ENCODE measurements at places on chromosomes 6 and 20.

- no peak for DNase-seq
Measured at GRCh38 chr20:62134735-62135231, 8.4 kb downstream of the PSMA7 start.

DNA sequence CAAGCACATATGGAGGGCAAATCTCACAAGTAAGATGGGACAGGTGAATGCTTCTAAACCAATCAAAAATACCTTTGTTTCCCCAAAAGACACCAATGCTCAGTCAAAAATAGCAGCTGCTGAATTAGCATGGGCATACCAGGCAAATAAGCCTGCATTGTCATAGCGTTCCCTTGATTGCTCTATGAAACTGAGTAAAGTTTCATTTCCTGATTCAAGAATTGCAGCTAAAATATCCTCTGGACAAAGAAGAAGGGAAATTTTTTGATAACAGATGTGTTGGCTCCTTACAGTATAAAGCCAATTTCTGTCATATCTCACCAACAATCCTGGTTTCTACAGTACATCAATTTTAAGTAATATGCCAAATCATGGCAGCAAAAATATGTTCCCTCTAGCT lies 3.3 kb upstream of the TMEM14A start:
- DNase-seq = no peak

GRCh38 chr6:912871-913835 lies 220.2 kb upstream of the EXOC2 start:
- no peak for DNase-seq

DNA sequence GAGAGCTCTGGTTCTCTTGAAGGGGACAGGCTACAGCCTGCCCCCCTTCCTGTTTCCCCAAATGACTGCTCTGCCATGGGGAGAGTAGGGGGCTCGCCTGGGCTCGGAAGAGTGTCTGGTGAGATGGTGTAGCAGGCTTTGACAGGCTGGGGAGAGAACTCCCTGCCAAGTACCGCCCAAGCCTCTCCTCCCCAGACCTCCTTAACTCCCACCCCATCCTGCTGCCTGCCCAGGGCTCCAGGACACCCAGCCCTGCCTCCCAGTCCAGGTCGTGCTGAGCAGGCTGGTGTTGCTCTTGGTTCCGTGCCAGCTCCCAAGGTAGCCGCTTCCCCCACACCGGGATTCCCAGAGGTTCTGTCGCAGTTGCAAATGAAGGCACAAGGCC lies 9.8 kb downstream of the VEGFA start:
- DNase-seq = no peak

- no peak for DNase-seq
Measured at GRCh38 chr20:53611449-53611894, 17.8 kb upstream of the ZNF217 start.

GRCh38 chr6:161021543-161021942 lies 30.0 kb downstream of the MAP3K4 start:
- no peak for DNase-seq

DNA sequence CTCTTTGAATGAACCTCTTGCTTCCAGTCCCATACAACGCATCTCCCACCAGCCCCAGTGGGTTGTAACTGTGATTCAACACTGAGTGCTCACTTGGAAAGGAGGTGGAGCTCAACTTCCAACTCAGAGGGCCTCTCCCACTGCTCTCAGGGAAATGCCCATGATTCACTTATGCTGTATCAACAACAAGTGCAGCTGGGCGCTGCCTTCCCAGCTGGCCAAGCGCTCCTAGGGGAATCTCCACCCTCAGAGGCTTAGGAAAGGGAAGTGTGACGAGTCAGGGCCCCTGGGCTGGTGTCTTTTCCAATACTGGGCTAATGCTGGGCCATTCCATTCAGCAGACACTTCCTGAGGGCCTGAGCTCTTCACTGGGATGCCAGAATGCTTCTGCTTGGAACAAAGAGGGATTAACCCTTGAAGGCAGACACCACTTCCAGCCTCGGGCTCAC lies 8.1 kb upstream of the OCSTAMP start:
- peak; percentile 61 for DNase-seq

DNA sequence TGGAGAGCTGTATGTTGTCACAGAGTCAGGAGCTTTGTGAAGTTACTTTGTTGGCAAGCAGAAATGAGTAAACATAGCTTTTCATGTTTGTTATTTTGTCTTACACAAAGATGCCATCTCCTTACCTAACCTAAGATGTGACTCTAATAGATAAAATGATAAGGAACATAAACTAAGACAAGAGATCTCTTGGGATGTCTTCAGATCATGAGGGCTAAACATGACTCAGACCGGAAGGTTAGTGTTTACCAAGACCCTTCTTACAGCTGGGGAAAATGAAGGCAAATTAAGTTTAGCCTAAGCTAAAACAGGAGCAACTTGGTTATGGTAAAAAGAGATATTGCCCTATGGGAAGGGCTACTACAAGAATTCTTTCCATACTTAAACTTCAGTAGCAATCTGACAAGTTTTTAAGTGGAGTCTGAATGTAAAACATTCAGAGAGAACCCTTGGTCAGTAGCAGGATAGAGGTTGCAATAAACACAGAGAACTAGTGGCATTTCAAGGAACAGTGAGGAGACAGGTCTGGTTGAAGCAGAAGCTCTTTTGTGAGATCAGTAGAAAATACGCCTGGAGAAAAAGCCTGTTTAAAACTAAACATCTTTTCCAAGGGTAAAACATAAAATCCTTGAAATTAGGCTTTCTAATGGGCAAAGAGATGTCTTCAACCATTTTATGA lies 29.9 kb downstream of the SGK1 start:
- DNase-seq = no peak

DNA sequence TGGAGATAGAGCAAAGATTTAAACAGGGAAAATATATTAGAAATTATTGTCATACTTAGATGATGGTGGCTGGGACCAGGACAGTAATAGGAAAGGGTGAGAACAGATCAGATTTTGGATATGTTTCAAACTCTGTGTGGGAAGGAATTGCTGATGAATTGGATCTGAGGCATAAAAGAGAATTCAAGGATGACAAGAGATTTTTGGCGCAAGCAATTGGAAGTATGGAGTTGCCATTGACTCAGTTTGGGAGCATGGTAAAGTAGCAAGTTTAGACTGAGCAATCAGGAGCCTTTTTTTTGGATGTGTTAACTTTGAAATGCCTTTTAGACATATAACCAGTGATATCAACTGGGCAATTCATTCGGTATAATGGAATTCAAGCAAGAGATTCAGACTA lies 14.4 kb downstream of the TAB2 start:
- no peak for DNase-seq

DNA sequence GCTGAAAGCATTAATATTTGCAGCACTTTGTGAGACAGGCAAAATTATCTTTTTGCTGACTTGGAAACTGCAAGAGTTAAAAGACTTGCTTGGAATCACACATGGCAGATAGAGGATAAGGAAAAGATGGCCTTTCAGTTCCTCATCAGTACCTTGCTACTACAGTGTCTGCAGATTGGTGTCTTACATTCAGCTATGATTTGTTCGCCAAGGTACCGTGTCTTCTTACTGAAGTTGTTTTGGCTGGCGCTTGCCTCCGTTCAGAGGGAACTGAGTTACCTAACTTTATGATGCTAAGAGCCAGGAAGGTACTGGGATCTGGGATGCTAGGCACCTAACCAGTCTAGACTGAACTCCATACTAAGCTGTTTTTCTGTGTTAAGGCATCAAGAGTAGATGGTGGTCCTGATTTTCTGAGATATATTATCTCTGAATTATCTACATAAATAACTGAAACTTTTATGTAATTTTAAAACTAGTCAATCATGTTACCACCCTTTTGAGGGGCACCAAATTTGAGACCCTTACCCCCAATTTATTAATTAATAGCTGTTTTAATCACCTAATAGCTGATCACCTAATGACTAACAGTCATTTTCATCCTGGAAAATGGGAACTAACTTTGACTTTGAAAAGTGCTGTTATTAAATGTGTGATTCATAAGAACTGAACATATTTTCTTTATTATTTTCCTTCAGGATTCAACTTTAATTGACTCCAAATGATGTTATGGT lies 2.5 kb downstream of the WTAP start:
- no peak for DNase-seq

DNA sequence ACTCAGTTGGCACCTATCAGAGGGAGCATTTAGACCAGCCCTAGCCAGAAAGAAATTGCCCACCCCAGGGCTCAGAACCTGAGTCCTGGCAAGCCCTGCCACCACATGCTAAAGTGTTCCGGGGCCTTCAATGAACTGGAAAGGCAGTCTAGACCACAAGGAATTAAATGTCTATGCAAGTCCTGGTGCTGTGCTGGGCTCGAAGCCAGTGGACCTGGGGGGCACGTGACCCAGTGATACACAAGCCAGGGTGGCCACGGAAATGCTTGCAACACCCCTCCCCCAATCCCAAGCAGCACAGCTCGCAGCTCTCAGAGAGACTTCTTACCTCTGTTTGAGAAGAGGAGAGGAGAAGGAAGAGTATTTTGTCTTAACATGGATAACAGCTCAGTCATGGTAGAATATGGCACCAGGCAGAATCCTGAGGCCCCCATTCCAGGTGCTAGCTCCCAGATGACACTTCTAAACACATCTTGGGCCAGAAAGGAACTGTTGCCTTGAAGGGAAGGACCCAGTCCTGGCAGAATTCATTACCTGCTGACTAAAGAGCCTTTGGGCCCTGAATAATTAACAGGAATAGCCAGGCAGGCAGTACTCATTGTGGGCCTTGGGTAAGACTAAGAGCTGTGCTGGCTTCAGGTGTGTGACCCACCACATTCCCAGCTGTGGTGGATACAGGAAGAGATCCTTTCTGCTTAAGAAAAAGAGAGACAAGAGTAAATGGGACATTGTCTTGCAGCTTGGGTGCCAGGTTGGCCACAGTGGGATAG lies 111.3 kb downstream of the BTBD9 start:
- no peak for DNase-seq

DNA sequence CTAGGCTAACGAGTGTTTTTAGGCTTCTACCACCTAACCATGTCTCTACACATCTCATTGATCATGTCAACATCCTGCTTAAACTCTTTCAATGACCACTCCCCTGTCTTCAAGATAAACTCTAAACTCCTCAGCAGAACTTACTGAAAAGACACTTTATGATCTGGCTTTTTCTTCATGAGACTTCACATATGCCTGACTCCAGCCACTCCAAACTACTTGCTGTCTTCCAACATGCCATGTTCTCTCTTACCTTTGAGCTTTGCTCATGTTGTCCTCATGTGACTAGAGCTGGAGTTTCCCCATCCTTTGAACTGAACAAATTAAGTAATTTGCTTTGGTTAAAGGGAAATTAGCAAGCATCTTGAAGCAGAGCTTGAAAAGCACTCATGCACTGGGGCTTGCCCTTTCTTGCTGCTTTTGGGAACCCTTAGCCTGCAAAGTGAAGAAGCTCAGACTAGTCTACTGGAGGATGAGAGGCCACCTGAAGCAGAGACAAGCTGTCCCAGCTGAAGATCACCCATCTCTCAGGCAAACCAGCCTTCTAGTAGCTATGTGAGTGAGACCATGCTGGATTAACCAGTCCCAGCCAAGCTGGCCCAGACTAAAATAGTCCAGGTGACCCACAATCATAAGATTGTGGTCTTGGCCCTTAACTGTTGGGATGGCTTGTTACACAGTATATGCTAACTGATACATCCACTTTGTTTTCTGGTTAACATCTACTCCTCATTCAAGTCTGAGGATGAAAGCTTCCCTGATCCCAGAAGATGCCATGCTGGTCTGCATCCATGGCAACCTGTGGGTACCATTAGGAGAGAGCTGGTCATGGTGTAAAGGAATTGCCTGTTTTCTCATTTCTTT lies 235.8 kb downstream of the GMPR start:
- DNase-seq = no peak

GRCh38 chr6:75024828-75025227 lies 181.0 kb downstream of the COL12A1 start:
- no peak for DNase-seq

DNA sequence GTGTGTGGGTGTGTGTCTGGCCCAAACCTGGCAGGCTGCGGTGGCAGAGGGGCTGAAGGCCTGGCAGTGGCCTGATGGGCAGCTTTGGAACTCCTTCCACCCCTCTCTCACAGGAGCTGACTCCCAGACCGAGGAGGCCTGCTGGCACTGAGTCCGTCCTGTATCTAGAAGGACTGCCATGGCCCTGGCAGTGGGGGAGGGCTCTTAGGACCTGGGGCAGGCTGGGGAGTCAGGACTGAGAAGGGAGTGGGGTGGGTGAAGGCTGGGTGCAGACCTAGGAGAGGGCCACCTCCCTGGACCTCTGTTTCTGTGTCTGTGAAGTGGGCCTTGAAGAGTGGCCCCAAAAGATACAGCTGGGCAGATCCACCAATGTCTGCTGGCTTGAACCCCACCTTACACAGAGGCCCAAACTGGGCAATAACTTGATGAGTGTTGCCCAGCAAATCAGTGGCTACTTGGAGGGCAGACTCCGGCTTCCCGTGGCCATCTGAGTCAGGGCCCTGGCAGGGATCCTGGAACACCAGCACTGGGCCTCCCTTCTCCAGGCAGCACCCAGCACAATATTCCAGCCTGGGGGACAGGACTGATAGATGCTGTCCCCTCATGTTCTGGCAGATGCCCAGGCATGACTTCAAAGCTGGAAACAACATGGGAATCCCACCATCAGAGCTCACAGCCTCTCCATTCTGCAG lies 46.7 kb upstream of the BLCAP start:
- DNase-seq = no peak

DNA sequence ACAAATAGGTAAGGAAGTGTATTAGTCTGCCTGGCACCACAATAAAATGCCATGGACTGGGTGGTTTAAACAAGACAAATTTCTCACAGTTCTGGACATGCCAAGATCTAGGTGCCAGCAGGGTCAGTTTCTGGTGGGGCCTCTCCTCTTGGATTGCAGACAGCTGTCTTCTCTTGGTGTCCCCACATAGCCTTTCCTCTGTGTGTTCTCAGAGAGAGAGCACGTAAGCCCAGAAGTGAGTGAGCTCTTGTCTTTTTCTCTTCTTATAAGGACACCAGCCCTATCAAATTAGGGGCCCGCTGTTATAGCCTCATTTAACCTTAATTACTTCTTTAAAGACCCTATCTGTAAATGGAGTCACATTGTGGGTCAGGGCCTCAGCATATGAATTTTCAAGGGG lies 28.3 kb downstream of the SMPDL3A start:
- DNase-seq = no peak

All from activated CD4-positive, alpha-beta T cell treated with anti-CD3 and anti-CD28 coated beads, Interleukin-2, amount 50 U/mL, for 48 hours (primary cell).